Esophagus mucosa (tissue), 1 donor: ENCODE measurements at places on chromosomes 3 and 15.

DNA sequence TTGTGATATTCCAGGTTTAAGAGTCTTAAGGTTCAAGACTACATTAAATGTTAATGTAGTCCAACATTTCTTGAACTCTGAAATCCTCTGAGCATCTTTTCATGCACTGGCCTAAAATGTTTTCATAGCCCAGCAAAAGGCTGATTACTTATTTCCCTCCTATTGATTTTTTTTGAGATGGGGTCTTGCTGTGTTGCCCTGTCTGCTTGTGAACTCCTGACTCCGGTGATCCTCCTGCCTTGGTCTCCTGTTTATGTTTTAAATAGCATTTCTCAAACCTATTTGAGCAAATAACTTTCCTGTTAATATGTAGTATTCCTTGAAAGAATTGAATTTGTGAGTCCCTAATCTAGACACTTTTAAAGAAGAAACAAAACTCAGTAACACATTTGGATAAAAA, 133.5 kb downstream of the IGF1R start:
- no peak for ATAC-seq

- no peak for ATAC-seq
Observed at GRCh38 chr15:89446255-89446891, 50.0 kb downstream of the RHCG start.

DNA sequence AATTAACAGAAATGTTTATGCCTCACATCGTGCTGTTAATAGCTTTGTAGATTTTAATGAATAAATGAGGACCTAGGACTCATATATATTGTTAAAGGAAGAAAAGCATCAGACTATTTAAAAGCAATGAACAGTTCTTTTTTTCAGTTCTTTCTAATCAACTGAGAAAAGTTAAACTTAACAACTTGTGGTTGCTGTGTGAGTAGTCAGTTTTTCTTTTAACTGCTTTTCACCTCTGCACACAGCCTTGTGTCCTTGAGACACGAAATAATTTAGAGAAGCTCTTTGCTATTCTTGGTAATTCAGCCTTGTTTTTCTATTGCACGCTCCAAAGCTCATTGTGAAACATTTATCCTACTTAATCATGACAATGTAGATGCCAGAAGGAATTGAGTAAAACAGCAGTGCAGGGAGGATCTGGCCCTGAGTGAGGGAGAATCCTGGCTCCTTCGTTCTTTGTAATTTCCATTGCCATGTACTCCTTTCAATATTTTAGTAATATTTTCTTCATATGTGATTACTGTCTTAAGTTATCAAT, 499.0 kb downstream of the PYDC2 start:
- no peak for ATAC-seq

DNA sequence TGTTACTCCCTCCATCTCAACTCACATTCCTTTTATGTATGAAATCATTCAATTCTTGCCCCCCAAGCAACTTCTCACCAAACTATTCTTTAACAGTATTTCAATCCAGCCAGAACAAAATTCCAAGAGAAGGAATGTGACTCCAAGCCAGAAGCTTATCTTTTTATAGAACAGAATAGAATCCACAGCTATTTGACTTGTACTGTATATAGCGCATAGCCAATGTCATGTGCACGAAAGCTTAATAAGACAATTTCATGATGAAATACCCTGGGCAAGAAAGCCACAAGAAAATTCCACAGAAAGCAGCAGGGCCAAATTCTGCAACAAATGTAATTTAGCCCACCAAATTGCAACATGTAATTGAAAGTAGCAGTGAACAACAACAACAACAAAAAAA, 127.6 kb upstream of the UBE2E2 start:
- ATAC-seq = no peak

GRCh38 chr3:194300382-194300758, 50.8 kb downstream of the CPN2 start:
- ATAC-seq = peak; percentile 29

GRCh38 chr15:62498712-62499111, 333.6 kb upstream of the C2CD4B start:
- no peak for ATAC-seq

DNA sequence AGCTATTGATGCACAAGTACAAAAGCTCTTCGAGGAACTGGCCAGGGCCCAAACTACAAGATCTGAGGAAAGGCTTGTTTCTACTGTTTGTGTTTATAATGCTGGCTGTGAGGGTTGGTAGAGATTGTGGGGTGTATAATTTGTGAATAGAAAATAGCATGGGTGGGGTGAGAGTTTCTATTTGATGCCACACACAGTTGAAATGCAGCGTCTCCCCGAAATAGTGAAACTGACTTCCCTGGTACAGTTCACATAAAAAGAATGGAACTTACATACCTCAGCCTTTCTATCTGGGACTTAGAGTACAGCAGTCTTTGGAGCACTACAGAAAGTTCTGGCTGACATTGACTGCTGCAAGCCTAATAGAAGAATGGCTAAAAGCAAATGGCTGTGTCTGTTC, 91.3 kb downstream of the DTWD1 start:
- ATAC-seq = no peak

DNA sequence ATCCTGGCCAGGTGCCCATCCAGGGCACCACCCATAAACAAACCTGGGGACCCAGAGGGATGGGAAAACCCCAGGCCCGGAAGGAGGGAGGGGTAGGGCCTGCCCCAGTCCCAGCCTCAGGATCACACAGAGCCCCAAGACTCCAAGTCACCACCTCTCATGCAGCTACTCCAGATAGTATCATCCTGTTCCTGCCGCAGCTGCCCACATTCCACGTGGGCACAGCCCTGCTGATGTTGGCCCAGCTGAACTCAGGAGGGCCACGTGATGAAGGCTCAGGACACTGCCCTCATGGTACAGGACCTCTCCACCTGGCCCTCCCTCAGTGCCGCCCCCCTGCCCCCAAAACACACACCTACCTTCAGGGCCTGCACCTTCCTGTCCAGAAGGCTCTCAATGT, 69.5 kb downstream of the CACNA2D2 start:
- no peak for ATAC-seq

DNA sequence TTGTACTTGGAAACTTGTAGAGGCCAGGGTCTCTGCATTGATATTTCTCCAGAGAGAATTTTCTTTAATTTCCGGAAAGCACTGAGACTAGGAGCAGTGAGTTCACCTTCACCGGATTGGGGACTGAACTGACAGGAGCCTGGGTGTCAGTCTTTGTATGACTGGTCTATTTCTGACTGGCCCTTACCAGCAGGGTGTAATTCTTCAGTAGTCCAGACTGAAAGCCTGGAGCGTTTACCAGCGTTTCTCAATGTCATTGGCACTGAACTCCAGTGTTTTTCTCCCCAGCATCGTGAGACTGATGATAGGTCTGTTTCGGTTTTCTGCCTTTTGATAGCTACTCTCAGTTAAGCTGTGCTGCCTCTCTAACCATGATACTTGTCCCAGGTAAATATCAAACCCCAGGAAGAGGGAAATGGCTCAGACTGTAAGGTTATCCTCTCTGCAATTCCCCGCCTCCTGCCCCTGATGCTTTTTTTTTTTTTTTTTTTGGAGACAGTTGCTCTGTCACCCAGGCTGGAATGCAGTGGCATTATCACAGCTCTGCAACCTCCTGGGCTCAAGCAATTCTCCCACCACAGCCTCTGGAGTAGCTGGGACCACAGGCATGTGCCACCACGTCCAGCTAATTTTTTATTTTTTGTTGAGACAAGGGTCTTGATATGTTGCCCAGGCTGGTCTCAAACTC, 103.6 kb downstream of the CACNA2D3 start:
- no peak for ATAC-seq

GRCh38 chr3:114565216-114565615, 271.4 kb downstream of the TIGIT start:
- no peak for ATAC-seq

- ATAC-seq = no peak
Observed at GRCh38 chr3:119635719-119636118, 24.7 kb downstream of the POPDC2 start.

DNA sequence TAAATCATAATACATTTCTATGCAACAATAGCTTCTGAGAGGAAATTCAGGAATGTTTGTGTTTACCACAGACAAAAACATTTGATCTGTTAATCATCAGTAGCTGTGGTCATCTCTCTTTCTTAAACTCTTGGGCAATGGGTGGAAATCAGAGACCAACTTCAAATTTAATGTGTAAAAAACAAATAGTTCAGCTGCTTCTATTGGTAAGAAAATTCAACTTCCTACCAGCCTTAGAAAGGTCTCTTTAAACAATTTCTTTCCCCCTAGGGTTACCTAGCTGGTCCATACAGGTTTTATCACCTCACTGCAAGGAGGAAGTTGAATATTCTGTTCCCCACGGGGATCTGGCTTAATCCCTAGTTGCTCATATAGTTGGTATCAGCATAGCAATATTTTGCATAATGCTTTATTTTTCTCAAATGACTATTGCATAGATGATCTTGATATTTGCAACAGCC, 20.3 kb upstream of the PPP4R2 start:
- peak; percentile 54 for ATAC-seq

DNA sequence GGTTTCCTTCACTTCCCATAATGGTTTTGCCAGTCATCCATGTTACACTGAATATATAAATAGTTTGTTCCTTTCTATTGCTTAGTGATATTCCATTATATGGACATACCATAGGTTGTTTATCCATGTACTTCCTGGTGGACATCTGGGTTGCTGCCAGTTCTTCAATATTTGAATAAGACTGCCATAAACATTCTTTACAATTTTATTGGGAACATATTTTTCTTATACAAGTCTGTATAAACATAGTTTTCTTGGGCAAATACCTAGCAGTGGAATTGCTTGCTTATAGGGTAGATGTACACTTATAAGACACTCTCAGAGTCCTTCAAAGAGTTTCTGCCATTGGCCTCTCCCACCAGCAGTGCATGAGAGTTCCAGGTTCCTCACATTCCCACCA, 231.4 kb downstream of the OPA1 start:
- ATAC-seq = no peak

DNA sequence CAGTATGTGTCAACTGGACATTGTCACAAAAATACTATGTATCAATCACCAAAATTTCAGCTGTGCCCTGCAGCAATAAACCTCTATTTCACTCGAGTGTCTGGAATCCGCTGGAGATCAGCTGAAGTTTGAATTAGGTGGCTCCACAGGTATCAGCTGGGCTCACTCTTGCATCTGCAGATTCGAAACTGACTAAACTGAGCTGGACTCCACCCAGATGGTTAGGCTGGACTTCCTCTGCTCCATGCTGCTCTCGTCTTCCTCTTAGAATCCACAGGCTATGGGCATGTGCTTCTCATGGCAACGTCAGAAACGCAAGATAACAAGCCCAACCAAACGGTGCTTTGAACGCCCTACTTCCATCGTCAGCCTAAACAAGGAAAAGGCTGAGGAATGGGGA, 565.3 kb upstream of the ROBO2 start:
- no peak for ATAC-seq

- ATAC-seq = peak; percentile 61
Observed at GRCh38 chr3:44509393-44509921, 32.0 kb upstream of the ZNF445 start.

DNA sequence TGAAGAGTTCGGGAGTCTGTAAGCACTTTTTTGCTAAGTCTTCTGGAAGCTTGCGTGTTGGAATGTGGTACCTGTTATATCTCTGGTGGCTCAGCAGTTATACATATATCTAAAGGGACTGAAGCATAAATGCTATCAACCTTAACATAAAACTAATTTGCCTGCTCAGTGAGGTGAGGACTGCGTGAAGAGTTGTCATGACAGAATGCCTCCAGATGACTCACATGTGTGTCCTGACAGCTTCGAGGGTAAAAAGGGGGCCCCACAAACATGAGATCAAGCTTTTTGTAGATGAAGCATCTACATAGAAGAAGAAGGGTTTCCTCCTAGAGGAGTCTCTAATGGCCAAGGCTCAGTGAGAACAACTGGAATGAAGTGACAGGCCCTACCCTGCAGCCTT, 88.8 kb upstream of the C3orf80 start:
- no peak for ATAC-seq

GRCh38 chr15:101307897-101308603, 13.0 kb upstream of the SNRPA1 start:
- no peak for ATAC-seq

- peak; percentile 42 for ATAC-seq
Observed at GRCh38 chr3:187811585-187812250, 66.5 kb upstream of the BCL6 start.

GRCh38 chr15:67840749-67841512, 1.1 kb upstream of the RNU6-1 start:
- ATAC-seq = no peak
